Left lung (tissue), 14 donors: ENCODE measurements at places on chromosomes 11 and 22. TPM values are rescaled to one million over a fixed set of nuclear protein-coding genes. Genes with fewer than 3 reads are reported as not detected.
A peak's percentile ranks its signal among the peaks of the same experiment; 100 is the strongest.

SSH3 gene
- 26.3 TPM for polyA plus RNA-seq

GGT5 gene
- 10.6 TPM for polyA plus RNA-seq

KRTAP5-1 gene
- not detected for polyA plus RNA-seq

ANO5 gene
- 1.9 TPM for polyA plus RNA-seq

PLEKHB1 gene
- polyA plus RNA-seq = 10.4 TPM

AIFM3 gene
- polyA plus RNA-seq = 0.54 TPM

CDK2AP2 gene
- 25.8 TPM for polyA plus RNA-seq

CDC42EP2 gene
- 12.5 TPM for polyA plus RNA-seq

SLCO2B1 gene
- 28.4 TPM for polyA plus RNA-seq

P2RX6 gene
- 2.4 TPM for polyA plus RNA-seq

OR51A4 gene
- polyA plus RNA-seq = not detected

GRCh38 chr22:27751277-27752070, 50.1 kb downstream of the MN1 start:
- H3K4me3 ChIP-seq = no peak overlapping the region
- peaks cover 13% of the 10 kb centered on the region for H3K27me3 ChIP-seq
- no peaks in the 10 kb centered on the region for H3K4me1 ChIP-seq
- no peak for DNase-seq

DNA sequence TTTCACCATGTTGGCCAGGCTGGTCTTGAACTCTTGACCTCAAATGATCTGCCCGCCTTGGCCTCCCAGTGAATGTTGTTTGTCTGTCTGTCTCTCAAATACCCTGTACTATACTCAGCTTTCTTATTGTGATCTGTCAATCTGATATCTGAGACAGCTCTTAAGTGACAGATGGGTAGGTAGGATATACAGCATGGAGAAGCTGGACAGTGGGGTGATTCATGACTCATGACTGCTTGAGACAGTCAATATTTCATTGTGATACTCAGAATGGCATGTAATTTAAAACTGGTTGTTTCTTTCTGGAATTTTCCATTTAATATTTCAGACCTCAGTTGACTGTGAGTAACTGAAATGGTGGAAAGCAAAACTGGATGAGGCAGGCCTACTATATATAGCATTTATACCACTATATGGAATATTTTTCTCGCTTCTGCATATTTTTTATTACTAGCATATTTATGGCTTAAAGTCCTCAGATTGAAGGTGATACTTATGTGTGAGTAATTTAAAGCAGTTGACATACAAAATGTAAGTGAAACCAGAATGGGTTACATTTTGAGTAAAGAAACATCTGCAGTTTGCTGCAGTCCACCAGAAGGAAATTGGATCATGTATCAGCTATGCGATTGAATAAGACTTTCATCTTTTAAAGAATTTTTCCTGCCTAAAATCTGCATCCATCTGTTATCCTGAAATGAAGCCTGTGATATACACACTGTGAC, 22.3 kb downstream of the ARHGAP42 start:
- H3K4me3 ChIP-seq = no peak overlapping the region
- H3K27me3 ChIP-seq = no peaks in the 10 kb centered on the region
- no peak overlapping the region for H3K27ac ChIP-seq
- no peaks in the 10 kb centered on the region for H3K4me1 ChIP-seq
- DNase-seq = no peak

GRCh38 chr22:44702479-44703198, 635 bp downstream of the PRR5 start:
- H3K4me3 ChIP-seq = peak overlapping the region; percentile 67
- no peak overlapping the region for H3K27ac ChIP-seq
- peaks cover 26% of the 10 kb centered on the region for H3K27me3 ChIP-seq
- peaks cover 9% of the 10 kb centered on the region for H3K4me1 ChIP-seq
- DNase-seq = no peak

DNA sequence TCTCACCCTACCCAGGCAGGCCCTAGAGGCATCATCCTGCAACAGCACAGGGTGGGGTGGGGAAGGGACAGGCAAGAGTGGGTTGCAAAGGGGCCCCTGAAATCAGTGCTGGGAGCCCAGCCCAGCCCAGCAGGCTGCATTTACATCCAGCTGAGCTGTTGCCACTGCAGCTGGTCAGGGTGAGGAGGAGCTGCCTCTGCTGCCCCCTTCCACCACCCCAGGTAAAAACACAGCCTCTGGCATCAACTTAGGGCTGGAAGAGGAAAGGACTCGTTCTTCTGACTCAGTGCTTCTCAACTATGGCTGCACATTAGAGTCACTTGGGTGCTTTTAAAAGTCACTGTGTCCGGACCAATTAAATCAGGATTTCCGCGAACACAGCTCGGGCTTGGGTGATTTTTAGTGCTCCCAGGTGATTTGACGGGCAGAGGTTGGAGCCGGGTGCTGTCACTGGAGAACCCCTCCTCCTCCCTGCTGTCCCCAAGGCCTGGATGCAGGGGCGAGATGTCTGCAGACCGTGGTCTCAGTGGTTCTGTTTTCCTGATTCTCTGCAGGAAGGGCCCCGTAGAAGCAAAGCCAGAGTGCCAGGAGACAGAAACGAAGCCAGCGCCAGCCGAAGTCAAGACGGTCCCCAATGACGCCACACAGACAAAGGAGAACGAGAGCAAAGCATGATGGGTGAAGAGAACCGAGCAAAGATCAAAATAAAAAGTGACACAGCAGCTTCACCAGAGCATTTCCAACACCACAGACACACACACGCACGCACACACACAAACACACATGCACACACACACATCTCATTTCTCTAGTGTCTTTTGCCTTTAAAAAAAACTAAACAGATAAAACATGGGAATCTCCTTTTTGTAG, 39.4 kb upstream of the TTC12 start:
- H3K27ac ChIP-seq = no peak overlapping the region
- no peaks in the 10 kb centered on the region for H3K4me1 ChIP-seq
- H3K27me3 ChIP-seq = no peaks in the 10 kb centered on the region
- no peak overlapping the region for H3K4me3 ChIP-seq
- no peaks in the 10 kb centered on the region for H3K36me3 ChIP-seq
- DNase-seq = no peak

DNA sequence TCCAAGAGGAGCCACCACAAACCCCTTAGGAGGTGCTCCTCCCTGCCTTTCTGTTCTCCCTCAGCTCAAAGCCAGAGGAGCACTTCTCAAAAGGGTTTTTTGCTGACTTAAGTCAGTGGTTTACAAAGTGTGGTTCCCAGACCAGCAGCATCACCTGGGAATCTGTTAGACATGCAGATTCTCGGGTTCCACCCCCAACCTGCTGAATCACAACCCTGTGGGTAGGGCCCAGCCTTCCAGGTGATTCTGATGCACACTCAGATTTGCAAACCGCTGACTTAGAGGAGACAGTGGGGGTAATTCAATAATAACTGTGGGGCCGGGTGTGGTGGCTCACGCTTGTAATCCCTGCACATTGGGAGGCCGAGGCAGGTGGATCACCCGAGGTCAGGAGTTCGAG, 22.8 kb downstream of the CREB3L1 start:
- no peak overlapping the region for H3K4me3 ChIP-seq
- no peaks in the 10 kb centered on the region for H3K27me3 ChIP-seq
- no peak overlapping the region for H3K27ac ChIP-seq
- no peak for DNase-seq

GRCh38 chr11:72585762-72586311, 88.4 kb downstream of the PDE2A start:
- no peaks in the 10 kb centered on the region for H3K36me3 ChIP-seq
- H3K27ac ChIP-seq = no peak overlapping the region
- H3K4me1 ChIP-seq = peaks cover 28% of the 10 kb centered on the region
- peaks cover 27% of the 10 kb centered on the region for H3K27me3 ChIP-seq

GRCh38 chr11:19723572-19724342, 11.1 kb downstream of the NAV2 start:
- no peaks in the 10 kb centered on the region for H3K27me3 ChIP-seq
- no peak for DNase-seq
- H3K36me3 ChIP-seq = no peaks in the 10 kb centered on the region
- peak overlapping the region; percentile 11 for H3K27ac ChIP-seq

DNA sequence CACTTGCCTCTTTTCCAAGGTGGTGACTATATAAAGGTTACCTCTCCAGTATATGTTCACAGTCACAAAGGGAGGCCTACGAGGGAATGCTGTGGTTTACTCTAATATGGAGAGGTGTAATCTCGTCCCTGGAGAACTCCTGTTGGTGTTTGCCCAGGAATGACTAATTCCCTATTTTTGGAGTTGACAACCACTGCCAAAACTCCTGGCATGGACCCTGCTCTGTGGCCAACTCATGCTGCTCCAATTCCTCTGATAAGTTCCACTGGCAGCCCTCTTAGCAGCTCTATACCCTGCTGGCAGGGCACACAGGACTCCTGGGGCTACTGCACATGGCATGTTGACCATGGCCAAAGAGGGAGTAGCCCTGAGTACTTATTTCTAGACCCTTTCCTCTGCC, 418.7 kb upstream of the ANO5 start:
- no peaks in the 10 kb centered on the region for H3K27me3 ChIP-seq
- no peak for DNase-seq
- no peak overlapping the region for H3K4me3 ChIP-seq
- H3K36me3 ChIP-seq = no peaks in the 10 kb centered on the region

- no peak for DNase-seq
- no peaks in the 10 kb centered on the region for H3K36me3 ChIP-seq
- no peak overlapping the region for H3K4me3 ChIP-seq
- no peaks in the 10 kb centered on the region for H3K4me1 ChIP-seq
- no peak overlapping the region for H3K27ac ChIP-seq
These were observed 70.5 kb upstream of the FAT3 start for GRCh38 chr11:92154110-92154509.

- peak; percentile 84 for DNase-seq
- peaks cover 41% of the 10 kb centered on the region for H3K4me1 ChIP-seq
- no peak overlapping the region for H3K4me3 ChIP-seq
- H3K27ac ChIP-seq = peak overlapping the region; percentile 28
These were observed 43.2 kb upstream of the ETS1 start for GRCh38 chr11:128630367-128631230.

DNA sequence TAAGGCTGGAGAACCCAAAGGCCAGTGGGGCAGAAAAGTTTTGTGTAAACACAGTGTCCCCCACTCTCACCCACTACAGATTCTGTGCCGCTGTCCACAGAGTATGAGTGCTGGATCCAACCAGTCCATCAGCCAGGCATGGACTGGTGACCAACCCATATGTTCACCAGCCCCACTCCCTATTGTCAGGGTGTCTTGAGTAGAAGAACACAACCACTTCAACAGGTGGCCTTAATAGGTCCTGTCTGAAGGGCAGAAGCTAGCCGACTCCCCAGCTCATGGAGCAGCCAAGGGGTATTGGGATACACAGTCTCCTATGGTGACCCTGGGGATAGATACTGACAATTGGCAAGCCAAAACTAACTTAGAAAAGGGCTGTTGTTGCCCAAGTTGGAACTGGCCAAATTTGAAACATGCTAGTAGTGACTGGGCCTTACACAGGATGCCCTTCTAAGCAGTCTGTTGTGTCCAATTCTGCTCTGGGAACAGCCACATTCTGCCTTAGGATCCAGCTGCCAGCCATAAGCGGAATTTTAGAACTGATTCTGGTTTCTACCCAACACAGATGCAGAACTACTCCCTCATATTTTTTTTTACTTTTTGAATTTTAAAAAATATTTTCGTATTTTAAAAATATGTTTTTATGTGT, 19.8 kb upstream of the PGM2L1 start:
- peak overlapping the region; percentile 77 for H3K27ac ChIP-seq
- no peaks in the 10 kb centered on the region for H3K36me3 ChIP-seq
- peaks cover 19% of the 10 kb centered on the region for H3K4me1 ChIP-seq

GRCh38 chr11:76661834-76662434, 8.6 kb downstream of the LRRC32 start:
- H3K27me3 ChIP-seq = no peaks in the 10 kb centered on the region
- H3K4me3 ChIP-seq = no peak overlapping the region
- no peak overlapping the region for H3K27ac ChIP-seq
- H3K4me1 ChIP-seq = peaks cover 47% of the 10 kb centered on the region
- no peak for DNase-seq

DNA sequence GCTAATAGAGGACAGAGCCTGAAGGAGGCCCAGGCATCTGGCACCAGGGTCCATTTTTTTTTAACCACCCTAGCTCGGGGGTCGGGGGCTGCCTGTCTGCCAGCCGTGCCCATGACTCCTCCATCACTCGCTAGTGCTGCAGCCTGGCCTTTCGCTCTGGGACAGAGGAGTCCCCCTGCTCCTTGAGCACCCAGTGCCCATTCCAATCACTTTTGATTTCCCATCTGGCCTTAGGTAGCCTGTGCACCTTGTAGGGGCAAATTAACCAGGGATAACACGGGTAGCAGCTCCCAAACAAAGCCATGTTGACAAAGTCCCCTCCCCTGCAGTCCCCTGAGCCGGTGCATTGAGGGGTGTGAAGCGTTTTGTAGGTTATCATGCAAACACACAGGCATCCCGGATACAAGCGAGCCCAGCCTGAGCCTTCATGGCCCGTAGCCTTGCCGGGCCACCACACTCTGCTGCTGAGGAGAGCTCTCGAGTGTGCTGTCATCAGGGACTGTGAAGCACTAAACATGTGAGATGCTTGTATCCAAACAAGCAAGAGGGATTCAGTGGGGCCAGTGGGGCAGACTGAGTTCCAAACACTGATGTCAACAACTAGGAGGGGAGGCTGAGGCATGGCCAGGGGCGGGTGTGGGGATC, 208.7 kb downstream of the DSCAML1 start:
- no peaks in the 10 kb centered on the region for H3K27me3 ChIP-seq
- no peaks in the 10 kb centered on the region for H3K36me3 ChIP-seq
- no peak overlapping the region for H3K27ac ChIP-seq
- no peaks in the 10 kb centered on the region for H3K4me1 ChIP-seq
- DNase-seq = peak; percentile 6

DNA sequence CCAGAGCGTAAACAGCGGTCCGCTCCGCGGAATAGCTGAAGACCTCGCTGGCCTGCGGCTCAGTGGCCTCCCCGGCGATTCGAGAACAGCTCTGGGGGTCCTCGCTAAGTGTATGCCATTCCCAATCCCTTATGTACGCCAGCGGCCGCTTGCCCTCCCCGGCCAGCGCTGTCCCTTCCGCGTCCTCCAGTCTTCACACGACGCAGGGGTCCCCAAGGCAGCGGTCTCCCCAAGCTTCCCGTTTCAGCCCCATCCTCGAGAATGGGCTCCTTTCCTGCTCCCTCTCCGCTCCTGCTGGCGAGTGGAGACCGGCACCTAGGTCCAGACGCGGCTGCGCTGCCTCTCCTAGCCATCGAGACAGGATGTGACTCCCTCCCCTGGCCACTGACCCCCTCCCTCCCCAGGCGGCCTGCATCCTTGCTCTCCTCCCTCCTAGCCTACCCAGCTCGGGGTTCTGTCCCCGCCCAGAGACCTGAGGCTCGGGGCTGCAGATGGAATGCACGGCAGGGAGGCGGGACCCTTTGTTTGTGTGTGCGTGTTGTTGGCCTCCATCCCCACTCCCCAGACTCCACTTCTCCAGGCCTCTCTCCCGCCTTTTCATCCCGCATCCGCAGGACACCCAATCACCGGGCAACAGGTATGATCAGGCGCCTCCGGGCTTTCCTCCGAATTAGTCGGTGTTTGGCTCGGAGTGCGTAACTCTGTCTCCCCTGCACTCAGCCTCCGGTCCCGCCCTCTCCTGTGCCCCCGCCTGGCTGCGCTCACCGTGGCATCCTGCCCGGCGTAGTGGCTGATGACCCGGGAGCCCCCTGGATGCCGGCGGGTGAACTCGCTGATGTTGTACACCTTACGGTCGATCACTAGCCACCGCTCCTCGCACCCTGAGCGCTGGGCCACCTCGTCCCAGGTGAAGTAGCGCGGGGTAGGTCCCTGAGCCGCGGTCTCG, 740 bp downstream of the FADS1 start:
- no peaks in the 10 kb centered on the region for H3K36me3 ChIP-seq
- H3K27me3 ChIP-seq = peaks cover 28% of the 10 kb centered on the region
- H3K27ac ChIP-seq = peak overlapping the region; percentile 97
- peak overlapping the region; percentile 54 for H3K4me3 ChIP-seq

GRCh38 chr11:122277493-122277892, 161.5 kb upstream of the BLID start:
- no peaks in the 10 kb centered on the region for H3K27me3 ChIP-seq
- no peaks in the 10 kb centered on the region for H3K4me1 ChIP-seq
- DNase-seq = no peak
- no peaks in the 10 kb centered on the region for H3K36me3 ChIP-seq
- no peak overlapping the region for H3K27ac ChIP-seq
